ENCODE measurements at places on chromosomes 12 and 14.
A peak's percentile ranks its signal among the peaks of the same experiment; 100 is the strongest.

GRCh38 chr12:49956663-49957569 is 4.8 kb upstream of the AQP5 start:
- no peak for DNase-seq

DNA sequence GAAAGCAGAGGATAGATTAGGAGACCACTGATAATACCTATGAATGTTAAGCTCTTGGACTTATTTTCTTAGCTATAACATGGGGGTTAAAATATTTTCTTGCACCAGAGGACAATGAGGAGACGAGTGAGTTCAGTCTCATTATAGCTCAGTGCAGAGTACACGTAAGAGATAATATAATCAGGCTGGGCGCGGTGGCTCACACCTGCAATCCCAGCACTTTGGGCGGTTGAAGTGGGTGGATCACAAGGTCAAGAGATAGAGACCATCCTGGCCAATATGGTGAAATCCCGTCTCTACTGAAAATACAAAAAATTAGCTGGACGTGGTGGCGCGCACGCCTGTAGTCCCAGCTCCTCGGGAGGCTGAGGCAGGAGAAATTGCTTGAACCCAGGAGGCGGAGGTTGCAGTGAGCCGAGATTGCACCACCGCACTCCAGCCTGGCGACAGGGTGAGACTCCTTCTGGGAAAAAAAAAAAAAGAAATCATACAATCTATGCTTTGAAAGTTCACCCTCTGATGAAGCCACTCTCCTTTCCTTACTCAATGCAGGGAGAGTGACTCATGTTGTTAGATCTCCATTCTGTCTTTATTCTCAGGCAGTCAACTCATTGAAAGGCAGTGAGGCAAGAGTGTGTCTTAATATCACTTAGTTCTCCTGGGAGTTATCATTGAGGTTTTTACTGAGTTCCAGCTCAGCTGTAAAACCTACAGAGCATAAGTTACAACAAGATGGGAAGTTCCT is 134.2 kb downstream of the SYNE2 start:
- DNase-seq = no peak

GRCh38 chr14:101535232-101535631 is 26.1 kb upstream of the DIO3 start:
- no peak for DNase-seq

- DNase-seq = no peak
Measured at GRCh38 chr12:119696943-119697342, 29.0 kb downstream of the PRKAB1 start.

DNA sequence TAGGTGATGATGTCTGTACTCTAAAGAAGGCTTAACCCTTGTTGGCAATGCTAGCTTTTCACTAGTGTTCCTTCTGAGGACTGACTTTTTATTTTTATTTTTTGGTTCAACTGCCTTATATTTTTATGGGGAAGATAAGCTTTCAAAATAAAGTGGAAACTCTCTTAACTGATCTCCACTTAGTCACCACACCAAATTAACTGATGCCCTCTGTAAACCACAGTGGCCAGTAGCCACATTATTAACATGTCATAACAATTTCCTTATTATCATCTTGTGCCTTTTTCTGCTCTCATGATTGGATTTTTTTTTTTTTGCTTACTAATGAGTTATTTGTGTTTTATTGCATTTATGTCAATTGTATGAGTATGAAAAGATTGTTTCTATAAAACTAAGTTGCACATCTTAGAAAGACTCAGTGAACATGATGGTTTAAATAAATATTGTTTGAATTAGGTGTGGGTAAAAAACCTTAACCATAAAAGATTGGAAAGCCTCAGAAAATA is 56.9 kb downstream of the SCFD1 start:
- no peak for DNase-seq

- DNase-seq = peak; percentile 21
Measured at GRCh38 chr14:20630340-20631022, 11.0 kb downstream of the OR6S1 start.

DNA sequence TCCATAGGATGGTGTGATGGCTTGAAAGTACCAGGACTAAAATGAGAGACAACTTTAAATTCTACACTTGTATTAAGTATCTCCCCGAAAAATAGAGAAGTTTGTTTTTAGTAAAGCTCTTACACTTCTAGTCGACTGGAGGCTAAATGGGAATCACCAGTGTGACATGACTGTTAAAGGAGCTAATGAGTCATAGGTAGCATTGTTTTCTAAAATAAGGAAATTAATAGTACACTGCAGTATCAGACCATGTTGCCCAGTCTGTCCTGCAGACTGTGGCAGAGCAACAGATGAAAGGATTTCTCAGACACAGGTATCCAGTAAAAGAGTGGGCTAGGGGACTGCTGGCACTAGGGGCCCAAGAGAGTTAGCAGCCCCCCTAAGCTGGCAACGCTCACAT is 140.1 kb downstream of the TMEM117 start:
- DNase-seq = no peak

DNA sequence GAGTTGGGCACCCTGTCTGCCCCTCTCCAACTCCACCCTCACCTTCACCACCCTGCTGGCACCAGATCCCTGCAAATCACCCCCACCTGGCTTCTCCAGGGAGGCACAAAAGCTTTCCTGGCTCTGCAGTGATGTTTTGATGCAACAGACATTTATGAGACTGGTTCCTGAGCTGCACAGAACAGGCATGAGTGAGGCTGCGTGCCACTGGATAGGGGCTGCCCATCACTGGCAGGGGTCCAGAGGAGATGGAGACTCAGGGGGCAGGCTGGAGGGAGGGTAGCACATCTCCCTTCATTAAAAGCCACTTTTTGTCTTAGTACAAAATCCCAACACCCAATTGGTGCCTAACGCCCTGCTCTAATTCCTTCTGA is 17.3 kb upstream of the ZDHHC22 start:
- no peak for DNase-seq

DNA sequence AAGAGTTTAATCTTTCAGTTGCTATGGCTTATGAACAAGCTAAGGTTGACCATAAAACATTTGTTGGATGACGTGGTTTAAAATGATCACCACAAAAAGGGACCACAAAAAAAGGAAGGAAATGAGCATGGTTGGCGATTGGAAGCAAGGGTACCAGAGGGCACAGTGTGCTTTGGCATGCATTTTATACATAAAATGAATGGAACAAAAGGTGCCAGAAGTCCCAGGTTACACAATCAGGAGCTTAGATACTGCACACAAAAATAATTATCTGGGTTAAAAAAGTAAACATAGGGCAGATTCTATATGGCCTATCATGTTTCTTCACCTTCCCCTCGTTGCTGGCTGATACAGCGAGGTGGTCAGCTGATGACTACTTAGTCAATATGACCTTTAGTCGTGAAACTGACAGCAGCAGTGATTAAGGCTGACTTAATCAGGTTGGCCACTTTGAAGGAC is 50.7 kb downstream of the ZC3H14 start:
- no peak for DNase-seq

- DNase-seq = no peak
Measured at GRCh38 chr12:10331642-10332239, 24.1 kb downstream of the KLRD1 start.

DNA sequence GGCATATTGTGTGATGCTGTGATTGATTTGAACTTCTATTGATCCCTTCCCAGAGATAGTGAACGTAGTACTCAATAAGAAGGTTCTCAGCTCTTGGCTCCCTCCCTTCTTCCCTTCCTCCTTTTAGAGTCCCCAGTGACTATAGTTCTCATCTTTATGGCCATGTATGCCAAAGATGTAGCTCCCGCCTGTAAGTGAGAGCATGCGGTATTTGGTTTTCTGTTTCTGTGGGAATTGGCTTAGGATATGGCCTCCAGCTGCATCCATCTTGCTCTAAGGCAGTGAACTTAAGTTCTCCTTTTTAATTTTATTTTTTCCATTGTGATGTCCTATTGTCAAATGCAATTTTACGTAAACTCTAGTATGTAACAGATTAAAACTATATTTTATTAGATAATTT is 109.5 kb downstream of the AEBP2 start:
- DNase-seq = no peak

DNA sequence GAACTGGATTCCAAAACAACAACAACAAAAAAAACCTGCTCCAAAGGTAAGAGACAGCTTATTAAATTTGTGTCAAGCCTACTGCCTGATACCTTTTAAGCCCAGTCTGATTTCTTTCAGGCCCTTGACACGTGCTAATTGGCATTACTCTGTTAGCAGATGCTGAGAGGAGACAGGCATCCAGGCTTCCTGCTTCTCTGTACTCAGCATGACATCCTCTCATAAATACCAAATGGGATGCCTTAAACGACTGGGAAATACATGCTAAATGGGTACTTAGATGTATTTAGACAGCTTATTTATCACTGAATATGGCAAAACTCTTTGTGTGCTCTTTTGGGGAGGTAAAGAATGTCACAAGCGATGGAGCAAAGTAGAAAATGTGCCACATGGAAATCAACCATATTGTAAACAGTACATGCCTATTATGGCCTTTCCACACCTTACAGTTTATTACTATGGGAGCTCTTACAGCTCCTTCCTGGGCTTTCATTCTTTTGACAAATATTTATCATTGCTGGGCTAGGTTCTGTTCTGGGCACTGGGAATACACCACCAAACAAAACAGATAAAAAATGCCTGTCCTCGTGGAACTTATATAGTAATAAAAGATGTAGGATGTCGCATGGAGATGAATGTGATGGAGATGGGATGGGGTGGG is 11.5 kb upstream of the PCED1B start:
- DNase-seq = no peak

DNA sequence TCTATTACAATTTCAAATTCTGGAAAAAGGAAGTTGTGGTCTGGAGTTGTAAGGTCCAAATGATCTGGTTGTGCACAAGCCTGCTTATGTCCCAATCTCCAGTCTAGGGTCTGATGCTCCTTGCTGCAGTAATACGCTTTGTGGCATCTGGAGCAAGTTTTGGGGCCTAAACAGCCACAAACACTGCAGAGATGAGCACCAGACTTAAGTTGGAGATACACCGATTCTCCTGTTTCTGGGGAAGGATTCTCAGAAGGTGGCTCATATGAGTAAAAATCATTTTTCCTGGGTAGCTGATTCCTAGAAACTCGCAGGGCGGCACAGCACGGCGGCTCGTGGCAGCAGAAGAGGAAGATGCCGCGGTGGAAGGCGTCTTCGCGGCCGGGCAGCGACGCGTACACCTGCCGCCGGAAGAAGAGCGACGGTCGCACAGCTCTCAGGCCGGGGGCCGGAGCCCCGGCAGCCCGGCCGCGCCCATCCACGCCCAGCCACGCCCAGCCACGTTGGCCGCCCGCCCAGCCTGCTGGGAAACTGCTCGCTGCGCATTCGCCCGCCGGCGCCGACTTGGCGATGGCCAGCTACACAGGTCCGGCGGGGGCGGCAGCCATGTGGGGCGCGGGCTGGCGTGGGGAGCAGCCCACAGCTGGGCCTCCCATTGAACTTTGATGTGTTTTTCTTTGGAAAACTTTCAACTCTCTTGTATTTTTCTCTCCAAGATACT is 129.0 kb downstream of the ASCL4 start:
- DNase-seq = no peak

- no peak for DNase-seq
Measured at GRCh38 chr14:100810435-100810834, 15.5 kb upstream of the MEG3 start.

DNA sequence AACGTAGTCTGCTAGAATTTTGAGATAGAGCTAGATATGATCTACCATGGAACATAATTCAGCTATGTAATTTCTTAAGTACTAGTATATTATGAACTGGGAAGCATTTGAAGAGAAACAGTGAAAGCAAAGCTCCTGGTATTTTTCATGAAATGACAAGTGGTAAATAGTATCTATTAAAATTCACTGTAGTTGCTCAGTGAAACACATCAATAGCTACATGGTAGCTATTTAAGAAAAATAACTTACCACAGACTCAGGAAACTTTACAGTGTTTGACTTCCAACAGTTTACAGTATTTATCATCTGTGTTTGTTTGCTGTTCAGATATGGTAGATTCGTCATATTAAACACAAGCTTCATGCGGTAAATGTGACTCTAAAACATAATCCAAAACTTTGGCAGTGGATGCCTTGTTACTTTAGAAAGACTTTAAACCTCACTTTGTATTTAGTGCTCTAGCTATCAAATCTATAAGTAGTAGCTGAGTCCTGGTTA is 25.2 kb downstream of the WNK1 start:
- DNase-seq = no peak

DNA sequence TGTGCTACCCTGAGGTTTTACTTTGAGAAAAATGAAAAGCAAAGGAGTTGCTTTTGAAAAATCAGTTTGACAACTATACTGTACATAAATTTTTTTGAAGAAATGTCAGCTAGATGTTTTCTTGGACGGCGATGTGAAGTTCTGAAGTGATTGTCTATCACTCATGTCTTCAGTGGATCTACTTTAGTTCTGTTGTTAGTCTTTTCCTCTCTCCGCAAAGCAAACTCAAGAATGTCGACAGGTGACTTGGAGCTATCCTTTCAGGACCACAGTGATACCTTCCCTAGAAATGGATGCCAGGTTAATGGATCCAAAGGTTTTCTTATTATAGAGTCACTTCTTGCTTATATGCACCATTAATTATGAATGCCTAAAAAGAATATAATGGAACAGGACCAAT is 1.2 kb downstream of the PTPRO start:
- DNase-seq = no peak

DNA sequence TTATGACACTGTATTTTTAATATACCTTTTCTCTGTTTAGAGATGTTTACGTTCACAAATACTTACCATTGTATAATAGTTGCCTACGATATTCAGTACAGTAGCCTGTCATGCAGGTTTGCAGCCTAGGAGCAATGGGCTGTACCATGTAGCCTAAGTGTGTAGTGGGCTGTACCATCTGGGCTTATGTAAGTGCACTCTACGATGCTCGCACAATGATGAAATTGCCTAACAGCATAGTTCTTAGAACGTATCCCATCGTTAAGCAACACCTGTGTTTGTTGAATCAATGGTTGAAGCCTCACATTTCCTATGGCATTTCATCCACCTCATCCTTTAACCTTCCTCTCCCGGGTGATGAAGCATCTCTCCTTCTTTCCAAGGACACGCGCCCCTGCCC is 12.5 kb upstream of the EML1 start:
- no peak for DNase-seq

- DNase-seq = no peak
Measured at GRCh38 chr14:31269634-31270195, 62.1 kb upstream of the HECTD1 start.

DNA sequence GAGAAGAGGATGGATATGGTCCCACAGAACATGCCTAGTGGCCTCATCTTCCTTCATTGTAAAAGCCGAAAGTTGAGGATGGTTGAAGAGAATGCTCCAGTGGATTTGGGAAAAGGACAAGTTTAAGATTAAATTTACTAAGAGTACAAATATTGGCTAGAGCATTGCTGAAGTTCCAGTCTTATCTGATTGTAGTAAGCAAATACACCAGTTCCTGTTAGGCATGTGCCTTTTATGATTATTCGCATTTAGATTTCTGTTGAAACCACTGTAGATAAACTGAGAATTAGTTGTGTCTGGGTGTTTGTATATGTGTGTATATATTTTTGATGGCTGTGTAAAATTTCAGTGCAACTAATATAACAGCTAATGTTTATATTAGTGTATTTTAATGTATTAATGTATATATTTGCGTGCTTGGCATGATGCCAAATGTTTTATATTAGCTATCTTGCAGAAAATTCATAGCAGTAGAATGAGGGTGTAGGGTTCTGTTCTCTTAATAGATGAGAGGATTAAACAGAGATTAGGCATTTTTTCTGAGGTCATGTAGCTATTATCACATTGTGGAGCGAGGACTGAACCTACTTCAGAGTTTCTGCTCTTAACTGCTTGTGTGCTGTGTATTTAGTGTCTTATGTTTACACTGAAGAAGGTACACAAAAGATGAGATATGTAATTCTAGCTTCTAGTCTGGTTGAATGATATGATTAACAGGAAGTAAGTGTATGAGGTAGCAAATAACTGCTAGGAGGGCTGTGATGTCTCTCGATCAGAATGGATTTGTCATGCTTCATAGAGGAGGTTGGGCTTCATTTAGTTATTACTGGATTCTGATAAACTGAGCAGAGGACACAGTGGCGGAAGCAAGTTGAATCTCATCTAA is 21.1 kb downstream of the FKBP3 start:
- DNase-seq = no peak

All from substantia nigra (tissue), 51 donors.